ENCODE measurements at places on chromosomes 6 and 20.
A peak's percentile ranks its signal among the peaks of the same experiment; 100 is the strongest.

GRCh38 chr20:48620507-48621375 lies 207.1 kb downstream of the PREX1 start:
- ATAC-seq: peak; percentile 90

- no peak for ATAC-seq
Measured at GRCh38 chr6:30816791-30817739, 67.3 kb upstream of the DDR1 start.

GRCh38 chr6:55998576-55998975 lies 123.2 kb upstream of the BMP5 start:
- no peak for ATAC-seq

DNA sequence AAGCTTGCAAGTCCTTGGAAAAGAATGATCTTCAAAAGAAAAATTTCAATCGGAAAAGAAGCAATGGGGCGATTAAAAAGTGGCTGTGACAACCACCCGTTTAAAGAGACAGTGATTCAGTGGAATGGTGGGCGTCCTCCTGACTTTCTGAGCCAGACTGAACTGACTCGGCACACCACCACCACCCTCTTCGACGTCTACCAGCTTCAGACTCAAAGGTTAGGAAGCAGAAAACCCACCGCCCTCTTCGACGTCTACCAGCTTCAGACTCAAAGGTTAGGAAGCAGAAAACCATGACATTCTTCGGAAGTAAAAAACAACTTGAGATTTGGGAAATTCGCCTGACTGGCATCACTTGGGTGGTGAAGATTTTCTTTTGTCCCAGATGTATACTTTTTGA lies 28.3 kb upstream of the IRF4 start:
- ATAC-seq: no peak

DNA sequence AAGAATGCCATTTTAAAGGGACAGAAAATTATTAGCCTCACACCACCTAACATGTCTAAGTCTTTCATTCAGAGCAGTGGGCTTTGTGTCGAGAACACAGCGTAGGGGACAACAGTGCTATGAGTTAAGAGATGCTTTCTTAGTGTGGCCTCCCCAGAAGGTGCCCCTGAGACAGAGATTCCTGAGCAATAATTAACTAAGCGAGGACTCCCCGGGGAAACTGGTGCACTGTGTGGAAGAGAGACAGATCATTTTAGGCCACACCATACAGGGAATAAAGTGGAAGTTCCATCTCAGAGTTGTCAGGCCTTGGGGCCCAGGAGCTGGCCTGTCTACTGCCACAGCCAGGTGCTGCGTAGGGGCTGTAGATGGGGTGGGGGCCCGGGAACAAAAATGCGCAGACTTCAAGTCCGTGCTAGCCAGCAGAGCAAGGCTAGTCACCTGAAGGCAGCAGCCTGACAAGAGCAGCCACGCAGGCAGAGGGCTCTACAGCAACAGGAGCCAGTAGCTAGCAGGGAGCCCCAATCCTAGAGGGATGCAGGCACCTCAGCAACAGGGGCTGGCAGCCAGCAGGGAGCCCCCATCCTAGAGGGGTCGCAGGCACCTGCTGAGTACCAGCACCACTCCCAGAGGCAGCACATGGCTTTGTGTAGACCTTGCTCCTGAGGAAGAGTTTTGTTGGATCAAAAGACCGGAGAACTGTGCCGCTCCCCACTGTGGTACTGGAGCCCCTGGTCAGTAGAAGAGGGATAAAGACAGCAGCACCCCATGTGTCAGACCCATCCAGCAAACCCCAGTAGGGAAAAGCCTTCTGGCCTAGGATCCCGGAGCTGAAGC lies 63.0 kb upstream of the NXT1 start:
- no peak for ATAC-seq

DNA sequence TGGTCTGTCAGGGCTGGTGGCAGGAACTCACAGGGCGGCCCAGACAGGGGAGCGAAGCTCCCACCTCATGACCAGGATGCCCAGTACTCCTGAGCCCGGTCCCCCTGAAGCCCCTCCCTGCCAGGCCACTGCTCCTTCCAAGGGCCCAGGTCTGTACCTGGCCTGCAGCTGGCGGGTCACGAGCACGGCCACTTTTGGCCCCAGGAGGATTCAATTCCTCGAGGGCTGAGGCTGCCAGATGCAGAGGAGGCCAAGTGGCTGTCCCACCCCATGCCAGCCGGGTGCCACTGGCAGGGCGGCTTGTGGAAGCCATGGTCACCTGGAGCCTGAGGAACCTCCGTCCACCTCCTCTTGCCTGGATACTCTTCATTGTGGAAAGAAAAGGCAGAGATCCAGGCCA lies 17.4 kb downstream of the PMEPA1 start:
- ATAC-seq: no peak

DNA sequence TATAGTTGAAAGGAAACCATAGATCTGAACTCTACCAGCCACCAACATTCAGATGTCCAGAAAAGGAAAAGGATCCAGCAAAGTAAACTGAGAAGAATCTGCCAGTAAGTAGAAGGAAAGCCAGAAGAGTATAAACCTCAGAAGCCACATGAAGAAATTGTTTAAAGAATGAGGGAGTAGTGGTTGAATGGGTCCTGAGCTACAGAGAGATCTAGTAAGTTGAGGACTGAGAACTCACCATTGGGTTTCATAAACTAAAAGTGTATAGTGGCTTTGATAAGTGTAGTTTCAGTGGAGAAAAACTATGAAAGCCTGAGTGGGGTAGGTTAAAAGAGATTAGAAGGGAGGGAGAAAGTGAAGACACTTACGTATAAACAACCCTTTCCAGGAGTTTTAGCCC lies 32.0 kb upstream of the SUMO4 start:
- ATAC-seq: no peak

DNA sequence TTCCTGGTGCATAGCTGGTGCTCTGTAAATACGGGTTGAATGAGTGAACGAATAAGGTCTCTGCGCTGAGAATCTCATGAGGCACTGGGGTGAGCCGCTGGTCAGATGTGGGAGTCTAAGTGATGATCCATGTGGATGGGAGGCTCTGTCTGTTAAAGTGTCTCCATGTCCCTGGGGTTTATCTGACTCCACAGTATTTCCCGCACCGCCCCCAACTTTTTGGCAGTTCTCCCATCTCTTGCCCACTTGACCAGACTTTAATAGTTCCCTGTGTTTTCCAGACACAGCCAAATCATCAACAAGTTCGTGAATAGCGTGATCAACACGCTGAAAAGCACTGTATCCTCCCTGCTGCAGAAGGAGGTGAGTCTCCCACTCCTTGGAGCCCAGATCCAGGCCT lies 9.9 kb downstream of the BPIFA2 start:
- ATAC-seq: no peak

DNA sequence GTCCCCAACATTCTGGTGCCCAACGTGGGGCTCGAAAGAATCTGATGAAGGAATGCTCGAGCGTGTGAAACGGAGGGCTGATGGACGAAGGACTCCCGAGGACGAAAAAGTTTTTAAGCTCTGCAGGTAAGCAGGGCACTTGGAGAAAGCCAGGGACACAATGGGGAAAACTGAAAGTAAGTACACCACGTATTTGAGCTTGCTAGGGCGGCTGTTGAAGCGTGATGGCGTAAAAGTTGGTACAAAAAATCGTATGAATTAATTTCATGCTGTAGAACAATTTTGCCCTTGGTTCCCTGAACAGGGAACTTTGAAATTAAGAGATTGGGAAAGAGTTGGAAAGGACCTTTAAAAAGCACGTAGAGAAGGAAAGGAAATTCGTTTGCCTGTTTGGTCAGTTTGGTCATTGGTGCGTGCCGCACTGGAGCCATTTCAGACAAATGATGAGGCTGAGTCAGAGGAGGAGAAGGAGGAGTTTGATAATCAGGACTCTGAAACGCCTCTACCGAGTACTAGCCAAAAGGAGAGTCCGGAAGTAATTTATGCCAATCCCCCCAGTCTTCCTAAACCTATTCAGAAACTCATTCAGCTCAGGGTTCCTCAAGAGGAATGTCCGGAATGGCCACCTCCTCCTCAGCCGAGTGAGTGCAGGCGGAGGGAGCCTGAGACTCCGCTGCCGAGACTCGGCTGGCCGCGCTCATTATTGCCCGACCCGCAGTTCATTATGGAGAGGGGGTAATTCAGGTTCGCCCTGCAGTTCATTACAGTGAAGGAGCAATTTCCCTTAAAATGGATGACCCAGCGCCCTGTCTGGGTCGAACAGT lies 59.2 kb upstream of the PRSS16 start:
- ATAC-seq: peak; percentile 95

GRCh38 chr6:36920049-36920448 lies 34.3 kb downstream of the C6orf89 start:
- no peak for ATAC-seq

DNA sequence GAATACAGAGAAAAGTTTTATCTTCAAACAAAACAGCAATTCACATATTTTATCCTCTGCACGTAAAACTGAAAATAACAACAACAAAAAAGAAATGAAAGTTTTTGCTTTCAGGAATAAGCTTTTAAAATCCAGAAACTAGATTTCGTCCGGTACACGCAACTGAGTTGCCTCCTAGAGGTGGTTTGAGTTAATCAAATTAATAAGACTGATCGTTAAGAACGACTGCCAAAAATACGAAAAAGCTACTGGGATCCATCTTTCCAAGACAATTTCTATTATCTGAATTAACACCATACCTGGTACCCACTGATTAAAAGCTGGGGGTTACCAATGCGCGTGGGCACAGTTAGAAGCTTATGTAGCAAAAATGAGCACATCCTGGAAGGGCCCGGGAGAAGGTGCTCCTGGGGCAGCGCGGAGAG lies 669 bp downstream of the PDCD2 start:
- no peak for ATAC-seq

- no peak for ATAC-seq
Measured at GRCh38 chr6:158645064-158646022, 800 bp upstream of the DYNLT1 start.

- no peak for ATAC-seq
Measured at GRCh38 chr20:16661756-16662155, 68.1 kb upstream of the SNRPB2 start.

DNA sequence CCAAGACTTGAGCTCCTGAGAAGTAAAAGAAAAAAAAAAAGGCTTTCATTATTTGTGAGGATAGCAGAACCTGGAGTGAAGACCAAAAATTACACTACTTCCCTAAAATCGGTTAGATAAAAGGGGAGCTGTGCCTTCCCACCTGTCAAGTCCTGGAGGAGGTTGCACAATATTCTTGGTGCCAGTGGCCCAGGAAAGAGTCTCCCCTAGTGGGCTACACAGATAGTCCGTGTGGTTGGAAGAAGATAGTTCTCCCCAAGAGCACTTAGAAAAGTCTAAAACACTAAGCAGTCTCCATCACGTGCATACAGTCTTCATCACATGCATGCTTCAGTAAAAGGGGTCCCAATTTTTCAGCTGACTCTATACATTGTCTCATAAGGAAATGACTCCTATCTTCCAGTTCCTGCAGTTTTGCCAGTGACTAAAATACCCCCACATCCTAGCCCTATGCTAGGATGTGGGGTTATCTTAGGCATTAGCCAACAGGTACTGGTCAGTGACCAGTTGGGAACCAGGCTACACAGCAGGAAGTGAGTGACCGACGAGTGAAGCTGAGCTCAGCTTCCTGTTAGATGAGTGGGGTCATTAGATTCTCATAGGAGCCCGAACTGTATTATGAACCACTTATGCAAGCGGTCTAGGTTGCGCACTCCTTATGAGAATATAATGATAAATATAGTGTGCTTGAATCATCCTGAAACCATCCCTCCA lies 199.5 kb upstream of the FAM83B start:
- ATAC-seq: no peak

DNA sequence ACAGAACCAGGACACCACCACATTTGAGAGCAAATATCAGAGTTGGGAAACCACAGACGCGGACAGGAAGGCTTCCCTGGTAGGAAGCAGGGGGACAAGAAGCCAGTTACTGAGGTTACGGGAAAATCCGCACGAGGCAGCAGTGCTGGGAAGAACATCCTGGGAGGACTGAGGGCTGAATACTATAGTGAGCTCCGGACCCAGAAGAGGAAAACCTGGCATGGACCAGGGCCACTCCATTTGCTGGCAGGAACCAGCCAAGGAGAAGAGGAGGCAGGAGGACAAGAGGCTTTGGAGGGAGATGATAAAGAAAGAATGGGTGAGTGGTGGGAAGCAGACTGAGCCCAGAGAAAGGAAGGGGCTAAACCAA lies 6.1 kb upstream of the DSN1 start:
- no peak for ATAC-seq

DNA sequence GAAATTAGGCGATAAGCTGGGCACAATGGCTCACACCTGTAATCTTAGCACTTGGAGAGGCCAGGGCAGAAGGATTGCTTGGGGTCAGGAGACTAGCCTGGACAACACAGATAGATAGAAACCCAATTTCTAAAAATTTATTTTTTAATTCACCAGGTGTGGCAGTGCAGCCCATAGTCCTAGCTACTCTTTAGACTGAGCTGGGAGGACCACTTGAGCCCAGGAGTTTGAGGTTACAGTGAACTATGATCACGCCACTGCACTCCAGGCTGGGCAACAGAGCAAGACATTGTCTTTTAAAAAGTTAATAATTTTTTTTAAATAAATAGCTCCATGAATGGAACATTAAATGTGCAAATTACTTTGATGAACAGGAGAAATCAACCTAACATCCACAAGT lies 8.2 kb downstream of the ZNF318 start:
- no peak for ATAC-seq

All from gastroesophageal sphincter (tissue), 4 donors.